Panc1 (cell line): ENCODE measurements at places on chromosomes 12 and 14.

- DNase-seq: no peak
Observed at GRCh38 chr14:64249363-64249762, 44.8 kb downstream of the ESR2 start.

GRCh38 chr14:43145361-43145760 is 1361.7 kb downstream of the FSCB start:
- no peak for DNase-seq

GRCh38 chr12:62260733-62261683 is 804 bp downstream of the USP15 start:
- peak; percentile 8 for DNase-seq

DNA sequence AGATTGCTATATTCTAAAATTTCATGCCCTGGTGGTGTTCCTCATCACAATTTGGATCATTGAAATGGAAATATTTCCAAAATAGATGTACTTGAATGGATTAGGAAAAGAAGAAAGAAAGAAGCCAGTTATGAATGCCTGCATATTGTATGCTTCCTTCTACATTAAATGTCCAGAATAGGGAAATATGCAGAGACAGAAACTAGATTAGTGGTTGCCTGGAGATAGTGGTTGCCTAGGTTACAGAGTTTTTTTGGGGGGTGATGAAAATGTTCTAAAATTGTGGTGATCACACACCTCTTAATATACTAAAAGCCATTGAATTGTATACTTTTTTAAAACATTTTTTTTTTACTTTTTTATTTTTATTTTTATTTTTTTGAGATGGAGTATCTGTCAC is 18.0 kb downstream of the TUBA1A start:
- DNase-seq: no peak

- DNase-seq: no peak
Observed at GRCh38 chr12:59087077-59087673, 166.9 kb upstream of the LRIG3 start.

- no peak for DNase-seq
Observed at GRCh38 chr12:75882421-75882820, 149.2 kb downstream of the PHLDA1 start.

DNA sequence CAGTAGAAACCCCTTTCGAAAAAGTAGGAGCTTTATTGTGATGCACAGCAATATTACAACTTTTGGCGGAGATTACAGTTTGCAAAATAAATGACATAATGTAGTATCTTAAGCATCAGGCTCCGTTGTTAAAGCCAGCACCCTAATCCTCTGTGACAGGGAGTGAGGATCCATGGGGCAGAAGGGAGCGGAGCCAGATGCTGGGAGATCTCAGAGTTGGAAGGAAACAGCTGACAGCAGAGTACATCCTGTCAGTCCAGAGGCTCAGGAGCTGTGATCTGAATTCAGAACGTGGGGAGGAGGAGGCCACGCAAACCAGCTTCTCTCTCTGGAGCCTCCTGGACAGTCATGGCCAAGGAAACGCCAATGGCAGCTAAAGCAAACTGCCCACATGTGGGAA is 55.7 kb downstream of the TMTC1 start:
- no peak for DNase-seq

DNA sequence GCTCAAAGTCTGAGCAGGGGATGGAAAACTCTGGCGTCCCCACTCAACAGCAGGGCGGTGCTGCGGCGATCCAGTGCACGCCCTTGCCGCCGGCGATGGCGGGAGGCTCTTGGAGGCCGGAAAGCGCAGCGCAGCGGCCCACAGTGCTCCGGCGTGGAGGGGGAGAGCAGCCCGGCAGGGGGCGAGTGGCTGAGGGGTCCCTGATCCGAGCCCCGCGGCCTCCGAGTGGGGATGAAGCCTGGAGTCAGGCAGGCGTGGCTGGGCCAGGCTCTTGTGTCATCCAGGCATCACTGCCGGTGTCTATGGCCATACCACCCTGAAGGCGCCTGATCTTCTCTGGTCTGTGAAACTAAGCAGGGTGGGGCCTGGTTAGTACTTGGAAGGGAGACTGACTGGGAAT is 183.1 kb downstream of the ALG10 start:
- no peak for DNase-seq

DNA sequence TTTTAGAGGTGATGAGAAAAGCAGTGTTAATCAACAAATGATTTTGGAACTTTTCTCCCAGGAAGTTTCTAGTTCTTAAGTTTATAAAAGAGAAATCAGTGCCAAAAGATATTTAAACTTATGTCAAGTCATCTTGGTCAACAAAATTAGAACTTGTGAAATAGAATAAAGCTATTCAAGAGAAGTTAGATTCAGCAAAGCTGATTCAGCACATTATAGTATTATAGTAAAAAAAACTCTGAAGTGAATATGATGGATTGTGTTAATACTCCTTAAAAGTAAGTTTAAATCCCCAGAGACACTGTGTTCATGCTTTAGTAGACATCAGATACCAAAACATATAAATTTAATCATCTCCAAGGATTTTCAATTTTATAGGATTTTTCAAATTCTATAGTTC is 210.2 kb upstream of the RPL10L start:
- no peak for DNase-seq

GRCh38 chr12:12681061-12681765 is 14.8 kb downstream of the GPR19 start:
- DNase-seq: no peak

DNA sequence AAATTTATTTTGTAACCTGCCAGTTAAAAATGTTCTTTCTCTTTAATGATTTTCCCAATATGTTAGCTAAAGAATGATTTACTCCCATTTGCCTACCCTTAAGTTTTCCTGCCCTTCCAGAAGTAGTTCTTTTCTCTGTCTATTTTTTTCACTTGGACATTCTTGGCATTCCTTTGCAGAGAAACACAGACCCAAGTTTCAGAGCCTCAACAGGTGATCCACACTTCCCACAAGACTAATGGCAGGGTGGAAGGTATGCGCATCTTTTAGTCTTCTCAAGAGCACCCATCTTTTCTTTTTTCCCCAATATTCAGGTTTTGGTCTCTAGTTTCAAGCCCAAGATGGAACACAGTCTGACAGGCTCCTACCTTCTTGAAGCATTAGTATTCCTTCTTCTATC is 420.7 kb downstream of the ADAMTS20 start:
- DNase-seq: no peak

GRCh38 chr12:117662220-117662619 is 300.8 kb upstream of the NOS1 start:
- no peak for DNase-seq

GRCh38 chr12:95601091-95601961 is 50.0 kb upstream of the USP44 start:
- no peak for DNase-seq

- no peak for DNase-seq
Observed at GRCh38 chr14:97771340-97772045, 974.3 kb downstream of the VRK1 start.

- DNase-seq: no peak
Observed at GRCh38 chr14:57519043-57519442, 25.4 kb upstream of the CCDC198 start.

DNA sequence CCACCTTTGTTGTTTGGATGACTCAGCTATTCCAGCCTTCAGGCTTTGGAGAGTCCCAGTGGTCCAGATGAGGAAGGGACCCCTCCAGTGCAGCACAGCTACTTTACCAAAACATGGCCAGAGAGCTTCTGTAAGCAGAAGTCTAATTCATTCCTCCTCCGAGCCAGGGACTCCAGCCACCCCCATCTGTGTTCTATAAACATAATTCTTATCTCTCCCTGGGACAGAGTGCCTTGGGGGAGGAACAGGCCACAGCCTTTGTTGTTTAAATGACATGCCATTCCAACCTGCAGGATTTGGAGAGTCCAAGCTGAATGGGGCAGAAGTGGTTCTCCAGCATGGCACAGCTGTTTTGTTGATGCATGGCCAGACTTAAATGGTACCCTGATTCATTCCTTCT is 994.0 kb downstream of the TRHDE start:
- no peak for DNase-seq

GRCh38 chr12:100365411-100365810 is 8.5 kb downstream of the SLC17A8 start:
- DNase-seq: no peak

GRCh38 chr12:42010715-42011114 is 134.0 kb downstream of the GXYLT1 start:
- DNase-seq: no peak

- DNase-seq: no peak
Observed at GRCh38 chr12:12350868-12351463, 924 bp upstream of the MANSC1 start.
